ENCODE measurements at places on chromosomes 11 and 22.

GRCh38 chr22:31921106-31921505, 23.2 kb upstream of the YWHAH start:
- no peak for DNase-seq

GRCh38 chr22:45413368-45414211, at the start of the genes RIBC2 and SMC1B:
TSS of gene RIBC2 (plus strand) at chr22:45413693. CDS start at chr22:45413887, 194 bp downstream.
TSS of gene SMC1B (minus strand) at chr22:45413599. CDS start at chr22:45413567, 32 bp downstream.
- DNase-seq: peak; percentile 38

DNA sequence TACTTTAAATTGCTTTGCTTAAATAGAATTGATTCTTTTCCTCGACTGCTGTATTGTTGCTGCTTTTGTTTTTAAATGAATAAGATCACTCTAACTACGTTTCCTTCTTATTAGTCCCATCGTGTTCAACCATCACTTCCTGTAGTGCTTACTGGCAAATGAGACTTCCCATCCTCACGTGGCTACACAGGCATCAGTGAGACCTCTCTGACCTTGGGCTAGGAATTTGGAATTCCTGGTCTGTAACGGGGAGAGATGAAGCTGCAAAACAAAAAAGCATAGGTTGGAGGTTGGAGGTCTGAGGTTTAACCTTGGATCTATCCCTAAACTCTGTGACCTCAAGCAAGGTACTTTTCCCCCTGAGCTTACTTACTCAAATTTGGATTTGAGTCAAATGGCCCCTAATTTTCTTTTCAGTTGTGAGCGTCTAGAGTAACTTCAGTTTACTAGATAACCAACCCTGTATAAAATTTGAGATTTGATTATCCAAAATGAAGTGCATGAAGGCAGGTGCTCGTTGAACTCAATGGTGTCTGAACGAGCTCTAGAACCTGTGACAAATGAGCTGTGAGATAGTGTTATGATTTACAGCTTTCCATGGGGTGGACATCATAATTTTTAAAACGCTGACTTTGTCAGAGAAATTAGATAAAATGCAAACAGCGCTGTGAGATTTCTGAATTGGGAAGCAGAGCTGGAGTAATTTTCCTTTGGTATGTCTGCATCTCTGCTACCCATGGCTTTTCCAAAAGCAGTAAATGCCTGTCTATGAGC, 151.2 kb downstream of the DBX1 start:
- DNase-seq: no peak

- DNase-seq: no peak
Observed at GRCh38 chr11:32312865-32313403, 122.4 kb downstream of the WT1 start.

DNA sequence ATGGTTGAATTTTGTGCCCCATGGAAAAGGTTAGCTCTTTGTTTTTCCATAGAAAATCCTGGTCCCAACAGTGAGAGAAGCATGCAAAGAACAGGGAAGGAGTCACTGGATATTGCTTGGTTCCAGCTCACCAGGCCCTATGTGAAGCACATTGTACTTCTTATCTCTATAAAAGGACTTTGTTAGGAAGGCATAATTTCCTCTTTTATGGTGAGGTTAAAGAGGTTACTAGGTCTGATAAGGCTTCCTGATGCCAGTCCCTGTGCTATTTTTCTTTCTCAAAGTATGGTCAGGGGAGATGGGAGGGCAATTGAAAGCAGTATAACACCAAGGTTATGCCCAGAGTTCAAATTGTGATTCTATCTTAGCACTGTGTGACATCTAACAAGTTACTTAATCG, 162.6 kb downstream of the KIF18A start:
- DNase-seq: no peak

- DNase-seq: no peak
Observed at GRCh38 chr11:2142762-2143202, 3.6 kb upstream of the IGF2 start.

DNA sequence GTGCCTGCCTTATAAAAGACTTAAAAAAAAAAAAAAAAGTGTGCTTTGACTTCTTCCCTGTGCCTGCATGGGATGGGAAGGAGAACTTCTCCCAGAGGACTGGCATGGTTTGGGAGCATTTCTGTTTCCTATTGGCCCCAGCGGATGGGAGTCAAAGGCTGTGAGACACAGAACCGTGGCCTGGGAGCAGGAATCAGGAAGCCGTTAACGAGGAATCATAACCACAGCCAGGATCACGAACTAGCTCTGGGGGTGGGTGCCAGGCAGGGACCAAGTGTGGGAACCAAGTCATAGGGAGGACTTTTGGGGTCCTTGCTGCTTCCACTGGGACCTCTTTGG, 526 bp downstream of the C1QTNF6 start:
- DNase-seq: no peak

- no peak for DNase-seq
Observed at GRCh38 chr11:1889224-1889930, 2.3 kb downstream of the PRR33 start.

GRCh38 chr11:34236572-34236971, 121.2 kb downstream of the ABTB2 start:
- no peak for DNase-seq

All from NCI-H1417 treated with DMSO at 0.1 percent for 48 hours (cell line).